ENCODE measurements at places on chromosomes 2 and 18.

DNA sequence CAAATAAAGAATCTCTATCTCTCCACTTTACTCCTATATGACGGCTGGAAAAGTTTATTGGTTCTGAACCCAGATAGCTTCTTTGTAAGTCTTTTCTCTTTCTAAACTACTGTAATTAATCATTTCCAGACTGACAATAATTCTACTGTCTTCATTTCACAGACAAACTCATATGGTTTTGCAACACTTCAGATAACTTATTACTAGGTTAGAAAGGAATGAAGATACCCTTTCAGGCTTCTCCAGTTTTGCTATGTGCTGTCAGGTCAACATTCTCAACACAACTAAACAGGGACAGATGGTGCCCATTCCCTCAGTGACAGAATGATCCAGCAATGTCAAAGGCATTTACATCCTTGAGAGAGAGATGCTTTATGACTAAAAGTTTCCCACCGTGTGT lies 198.5 kb upstream of the ITGA4 start:
- peak; percentile 92 for DNase-seq

DNA sequence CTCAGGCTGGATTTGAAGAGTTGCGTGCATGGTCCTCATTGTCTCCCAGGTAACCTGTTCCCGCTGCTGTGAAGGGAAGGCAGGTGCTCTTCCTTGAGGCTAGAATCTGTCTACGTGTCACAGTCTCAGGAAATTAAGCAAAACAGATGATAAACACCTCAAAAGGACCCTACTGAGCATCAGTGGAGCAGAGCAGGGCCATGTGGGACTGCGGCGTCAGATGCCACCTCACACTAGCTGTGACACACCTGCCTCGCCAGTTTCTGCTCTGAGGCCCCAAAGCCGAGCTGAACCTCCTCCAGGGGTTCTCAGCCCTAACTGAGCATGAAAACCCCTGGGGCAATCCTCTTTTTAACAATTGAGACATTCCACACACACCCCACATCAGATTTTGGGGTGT lies 2.0 kb downstream of the C2orf92 start:
- no peak for DNase-seq

DNA sequence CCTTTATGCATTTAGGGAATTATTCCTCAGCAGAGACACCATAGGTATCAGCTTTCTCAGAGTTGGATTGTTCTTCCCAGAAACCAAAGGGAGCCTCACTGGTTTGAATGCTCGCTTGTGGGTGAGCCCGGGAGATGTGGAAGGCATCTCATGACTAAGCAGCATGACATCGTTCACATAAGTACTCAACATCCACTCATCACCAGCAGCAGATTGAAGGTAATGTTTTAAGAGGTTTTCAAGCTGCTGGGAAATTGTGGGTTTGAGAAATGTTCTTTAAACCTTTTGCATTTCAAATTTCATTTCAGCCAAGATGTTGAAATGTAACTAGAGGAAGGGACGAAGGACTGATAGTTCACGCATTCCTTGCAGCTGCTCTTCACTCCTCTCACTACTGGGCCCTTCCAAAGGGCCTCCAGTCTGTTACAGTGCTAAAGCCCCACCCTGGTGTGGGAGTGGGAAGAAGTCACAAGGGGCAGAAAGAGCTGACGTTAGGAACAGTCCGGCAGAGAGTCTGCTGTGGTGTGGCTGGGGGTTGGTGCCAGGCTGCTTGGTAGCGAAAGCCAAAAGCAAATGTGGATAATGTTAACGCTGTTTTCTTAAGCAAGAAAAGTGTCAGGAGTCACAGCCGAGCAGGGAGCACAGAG lies 324.5 kb upstream of the EPHA4 start:
- peak; percentile 27 for DNase-seq

GRCh38 chr2:214050731-214051130 lies 360.1 kb upstream of the VWC2L start:
- DNase-seq, result no peak

DNA sequence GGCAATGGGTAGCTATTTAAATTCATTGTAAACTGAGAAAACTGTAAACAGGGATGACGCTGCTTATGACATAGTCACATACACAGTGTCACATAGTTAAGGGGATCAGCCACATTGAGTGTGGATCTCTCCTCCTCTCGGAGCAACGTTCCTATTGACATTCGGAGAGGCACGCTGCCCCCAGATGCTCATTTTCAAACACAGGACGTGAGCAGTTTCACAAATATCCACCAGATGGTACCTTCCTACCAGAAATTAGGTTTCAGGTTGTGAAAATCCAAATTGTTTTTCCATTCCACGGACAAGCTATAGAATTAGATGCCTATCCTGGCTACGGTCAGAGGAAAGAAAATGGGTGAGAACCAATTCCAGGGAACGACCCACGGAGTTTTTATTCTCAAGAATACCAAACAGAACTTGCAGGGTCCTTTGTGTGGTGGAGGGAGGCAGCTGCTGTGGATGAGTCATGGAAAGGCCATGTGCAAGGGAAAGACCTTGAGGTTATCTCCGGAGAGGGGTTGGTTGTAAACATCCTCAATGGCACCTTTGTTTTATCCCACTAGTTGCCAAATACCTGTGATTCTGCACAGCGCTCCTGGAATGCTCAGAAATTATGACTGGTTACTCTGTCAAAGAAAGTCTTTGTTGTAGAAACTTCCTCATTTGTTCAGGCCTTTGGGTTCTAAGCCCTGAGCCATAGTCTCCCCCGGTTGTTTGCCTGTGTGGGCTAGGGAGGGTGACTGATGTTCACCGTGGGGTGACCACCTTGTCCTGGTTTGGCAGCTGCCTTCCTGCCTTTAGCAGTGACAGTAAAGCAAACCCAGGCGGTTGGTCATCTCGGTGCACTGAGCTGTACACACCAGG lies 88.0 kb downstream of the ACTR3 start:
- DNase-seq, result no peak

Measured in fibroblast of skin of left quadriceps (primary cell).